ENCODE measurements at places on chromosomes 11 and 22.

- DNase-seq: no peak
These were observed 64.5 kb downstream of the BARX2 start for GRCh38 chr11:129440028-129440713.

DNA sequence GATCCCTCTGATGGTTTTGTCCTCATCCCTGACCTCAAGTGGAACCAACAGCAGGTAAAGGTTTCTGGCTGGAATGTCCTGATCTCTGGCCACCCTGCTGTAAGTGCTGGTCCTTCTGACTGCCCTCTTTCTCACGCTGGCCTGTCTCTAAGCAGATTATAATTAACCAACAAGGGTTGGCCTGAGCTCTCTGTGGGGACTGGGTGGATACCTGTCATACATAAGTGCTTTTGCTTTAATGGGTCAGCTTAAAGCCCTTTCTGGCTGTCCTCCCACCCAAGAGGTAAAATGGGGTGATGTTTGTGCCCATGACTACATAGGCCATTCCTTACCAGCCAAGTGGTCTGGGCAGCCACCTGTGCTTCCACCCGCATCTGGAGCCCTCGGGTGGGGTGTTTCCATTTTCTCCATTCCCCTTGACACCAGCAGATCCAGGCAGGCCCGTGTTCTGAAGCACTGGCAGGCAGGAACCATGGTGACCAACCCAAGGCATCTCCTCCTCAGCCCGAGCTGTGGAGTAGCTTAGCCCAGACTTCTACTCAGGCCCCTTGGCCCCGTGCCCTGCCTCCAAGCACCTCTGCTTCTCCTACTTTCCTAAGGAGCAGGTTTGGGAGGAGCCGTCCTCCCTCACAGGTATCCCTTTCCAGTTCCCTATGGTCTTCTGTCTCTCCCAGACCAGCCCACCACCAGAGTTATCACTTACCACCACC, 17.0 kb upstream of the ST3GAL4 start:
- no peak for DNase-seq

DNA sequence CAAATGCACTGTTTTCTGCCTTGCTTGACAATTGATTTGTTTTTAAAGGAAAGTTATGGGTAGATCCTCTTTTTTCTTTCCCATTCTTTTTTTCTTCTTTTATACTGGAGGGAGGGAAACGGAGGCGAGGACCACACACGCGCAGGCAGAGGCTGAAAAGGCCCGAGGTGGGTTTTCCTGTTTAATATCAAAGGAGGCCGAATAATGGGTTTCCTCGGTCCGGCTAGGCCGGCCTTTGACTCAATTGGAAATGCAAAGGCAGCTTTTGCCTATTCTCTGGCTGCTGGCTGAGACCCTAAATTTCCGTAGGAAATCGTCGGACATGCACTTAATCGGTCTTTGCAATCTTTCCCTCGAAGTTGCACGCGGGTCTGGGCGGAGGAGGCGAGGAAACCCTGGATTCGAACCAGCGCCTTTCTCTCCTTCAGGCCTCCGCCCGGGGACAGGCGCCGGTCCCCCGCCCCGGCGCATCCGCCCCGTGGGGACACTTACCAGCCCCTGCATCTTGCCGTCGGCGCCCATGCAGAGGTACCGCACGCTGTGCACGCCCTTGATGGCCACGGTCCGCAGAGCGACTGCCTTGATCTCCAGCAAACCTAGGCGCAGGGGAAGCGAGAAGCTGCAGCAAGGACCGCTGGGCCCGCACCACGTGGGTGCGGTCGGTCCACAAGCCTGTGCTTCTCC, 911 bp downstream of the FGF19 start:
- DNase-seq: no peak

DNA sequence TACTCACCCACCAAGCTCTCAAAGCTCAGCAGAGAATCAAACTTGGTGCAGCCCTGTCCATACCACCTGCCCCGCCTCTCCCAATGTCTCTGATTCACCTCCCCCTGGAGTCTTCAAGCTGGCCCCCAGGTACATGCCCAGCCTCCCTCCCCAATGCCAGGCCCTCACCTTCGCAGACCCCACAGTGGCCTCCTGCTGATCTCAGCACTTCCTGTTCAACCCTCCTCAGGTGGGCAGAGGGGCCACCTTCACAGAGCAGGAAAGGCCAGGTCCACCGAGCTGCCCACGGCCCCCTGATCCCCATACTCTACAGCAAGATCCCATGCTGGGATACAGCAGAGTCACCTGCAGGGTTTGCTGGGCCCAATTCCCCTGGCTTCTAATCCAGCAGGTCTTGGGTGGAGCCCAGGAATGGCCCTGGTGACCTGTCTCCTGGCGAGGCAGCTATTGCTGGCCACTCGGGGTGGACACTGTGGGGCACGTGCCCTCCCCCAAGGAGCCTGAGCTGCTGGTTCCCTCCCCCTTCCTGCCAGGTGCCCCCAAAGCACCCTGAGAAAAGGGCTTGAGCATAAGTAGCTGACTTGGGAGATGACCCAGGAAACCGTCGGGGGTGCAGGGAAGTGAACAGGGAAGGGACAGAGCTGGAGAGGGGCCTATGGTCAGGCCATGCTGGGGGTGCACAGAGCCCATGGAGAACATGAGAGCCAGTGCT, 150.7 kb downstream of the BRD1 start:
- DNase-seq: no peak

DNA sequence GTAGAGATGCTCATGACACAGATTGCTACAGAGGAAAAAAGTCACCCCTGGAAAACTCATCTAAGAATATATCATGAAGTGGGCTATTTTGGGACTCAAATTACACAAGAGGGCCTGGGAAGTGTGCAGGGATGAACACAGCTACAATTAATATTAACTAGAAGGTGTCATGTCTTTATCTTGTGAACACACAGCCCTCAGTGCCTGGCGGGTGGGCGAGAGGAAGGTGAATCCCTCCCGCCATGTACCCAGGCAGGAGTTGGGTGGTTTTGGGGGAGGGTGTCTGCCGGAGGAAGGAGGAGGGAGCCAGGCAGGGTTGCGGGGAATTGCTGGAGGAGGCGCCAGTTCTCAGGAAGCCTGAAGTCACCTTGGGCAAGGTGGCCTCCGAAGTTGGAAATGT, 5.1 kb upstream of the FAM83F start:
- no peak for DNase-seq

- DNase-seq: no peak
These were observed 263.8 kb upstream of the FAT3 start for GRCh38 chr11:91960770-91961169.

- no peak for DNase-seq
These were observed 26.4 kb downstream of the OR52K1 start for GRCh38 chr11:4508886-4509285.

GRCh38 chr22:29689880-29690213, 30.0 kb upstream of the CABP7 start:
- no peak for DNase-seq

DNA sequence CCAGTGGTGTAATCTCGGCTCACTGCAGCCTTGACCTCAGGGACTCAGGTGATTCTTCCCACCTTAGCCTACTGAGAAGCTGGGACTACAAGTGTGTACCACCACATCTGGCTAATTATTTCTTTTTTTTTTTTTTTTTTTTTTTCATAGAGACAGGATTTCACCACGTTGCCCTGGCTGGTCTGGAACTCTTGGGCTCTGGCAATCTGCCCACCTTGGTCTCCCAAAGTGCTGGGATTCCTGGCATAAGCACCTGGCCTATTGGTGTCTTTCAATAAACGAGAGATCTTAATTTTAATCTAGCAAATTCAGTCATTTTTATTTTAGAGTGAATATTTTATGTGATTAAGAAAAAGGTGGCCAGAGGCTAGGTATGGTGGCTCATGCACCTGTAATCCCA, 40.1 kb downstream of the DGCR2 start:
- no peak for DNase-seq

DNA sequence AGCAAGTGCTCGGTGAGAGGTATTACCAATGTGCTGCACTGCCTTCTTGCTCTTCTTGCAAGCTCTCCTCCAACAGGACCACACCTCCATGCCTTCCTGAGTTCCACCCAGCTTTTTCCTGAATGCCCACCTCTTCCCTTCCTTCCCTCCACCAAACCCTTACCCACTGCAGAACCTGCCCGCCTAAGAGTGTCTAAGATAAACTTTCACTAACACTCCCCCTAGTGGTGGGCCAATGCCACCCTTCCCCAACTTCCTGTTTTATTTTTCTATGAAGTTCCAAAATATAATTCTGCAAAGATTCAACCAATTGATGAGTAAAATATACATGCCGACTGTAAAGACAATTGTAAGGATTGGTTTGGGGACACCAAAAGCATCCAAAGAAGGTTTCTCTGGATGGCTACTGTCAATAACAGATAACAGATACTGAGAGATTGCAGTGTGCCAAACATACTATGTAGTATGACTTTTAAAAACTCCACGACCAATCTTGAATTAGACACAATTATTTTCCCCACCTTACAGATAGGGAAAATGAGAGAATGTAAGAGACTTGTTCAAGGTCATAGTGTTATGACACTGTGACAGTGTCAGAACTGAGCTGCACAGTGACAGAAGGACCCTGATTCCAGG, 38.6 kb upstream of the BMAL1 start:
- no peak for DNase-seq

DNA sequence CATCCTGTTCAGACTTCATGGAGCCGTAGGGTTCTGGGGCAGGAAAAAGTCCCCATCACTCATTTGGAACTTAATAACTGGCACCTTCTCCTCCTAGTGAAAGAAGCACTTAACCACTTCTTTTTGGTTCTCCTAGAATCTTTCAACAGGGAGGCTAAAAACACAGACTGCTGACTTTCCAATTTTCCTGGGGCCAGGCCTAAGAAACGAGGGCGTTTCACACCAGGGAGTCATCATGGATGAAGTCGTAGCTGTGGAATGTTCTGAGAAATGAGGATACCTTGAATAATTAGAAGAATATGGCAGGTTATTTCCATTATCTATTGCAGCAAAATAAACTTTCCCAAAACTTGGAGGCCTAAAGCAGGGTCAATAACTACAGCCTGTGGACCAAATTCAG, 26.0 kb upstream of the API5 start:
- DNase-seq: no peak

- peak; percentile 75 for DNase-seq
These were observed 39.7 kb downstream of the OR4D9 start for GRCh38 chr11:59550842-59551658.

DNA sequence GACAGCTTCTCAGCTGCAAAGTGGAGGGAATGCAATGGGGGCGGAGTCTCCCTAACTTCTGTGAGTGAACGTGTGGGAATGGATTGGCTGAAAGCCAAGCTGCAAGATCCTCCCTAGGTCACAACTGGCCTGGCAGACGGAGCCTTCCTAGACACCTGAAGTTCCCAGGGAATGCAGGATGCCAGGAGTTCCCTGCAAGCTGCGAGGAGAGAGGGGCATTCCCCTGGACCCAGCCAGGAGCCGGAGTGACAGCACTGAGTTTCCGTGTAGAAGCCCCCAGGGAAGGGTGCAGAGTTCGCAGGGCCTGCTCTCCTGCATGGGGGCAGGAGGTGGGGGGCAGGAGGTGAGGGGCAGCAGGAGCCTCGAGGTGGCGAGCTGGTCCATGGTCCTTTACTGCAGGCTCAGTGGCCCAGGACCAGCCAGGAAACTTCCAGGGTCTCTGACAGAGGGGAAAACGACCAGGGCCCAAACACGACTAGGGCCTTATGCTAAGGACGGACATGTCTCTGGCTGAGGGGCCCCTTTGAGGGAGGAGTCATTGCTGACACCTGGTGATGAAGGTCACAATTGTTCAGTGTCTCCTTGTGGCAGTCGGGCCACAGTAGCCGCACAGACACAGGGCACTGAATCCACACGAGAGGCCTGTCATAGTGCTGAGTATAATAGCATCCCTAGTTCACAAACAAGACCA, 141.4 kb downstream of the FBXO7 start:
- DNase-seq: no peak

DNA sequence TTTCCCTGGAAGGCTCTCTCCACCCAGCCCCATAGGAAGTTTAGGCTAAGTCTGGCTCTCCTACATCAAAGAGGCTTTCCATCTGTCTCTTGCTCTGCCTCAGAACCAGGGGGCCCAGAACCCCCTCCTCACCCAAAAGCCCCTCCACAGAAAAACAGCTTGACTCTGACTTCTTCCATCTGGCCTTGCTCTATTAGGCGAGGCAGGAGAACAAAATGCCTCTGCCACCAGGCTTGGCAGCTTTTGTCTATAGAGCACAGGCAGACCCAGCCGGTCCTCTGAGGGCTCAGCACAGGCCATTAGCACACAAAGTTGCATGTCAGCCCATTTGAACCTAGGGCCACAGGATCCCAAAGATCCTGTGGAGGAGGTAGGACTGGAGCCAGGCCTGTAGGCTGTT, 75.7 kb upstream of the SUSD2 start:
- no peak for DNase-seq

- DNase-seq: no peak
These were observed 7.0 kb downstream of the THRSP start for GRCh38 chr11:78070621-78071020.

DNA sequence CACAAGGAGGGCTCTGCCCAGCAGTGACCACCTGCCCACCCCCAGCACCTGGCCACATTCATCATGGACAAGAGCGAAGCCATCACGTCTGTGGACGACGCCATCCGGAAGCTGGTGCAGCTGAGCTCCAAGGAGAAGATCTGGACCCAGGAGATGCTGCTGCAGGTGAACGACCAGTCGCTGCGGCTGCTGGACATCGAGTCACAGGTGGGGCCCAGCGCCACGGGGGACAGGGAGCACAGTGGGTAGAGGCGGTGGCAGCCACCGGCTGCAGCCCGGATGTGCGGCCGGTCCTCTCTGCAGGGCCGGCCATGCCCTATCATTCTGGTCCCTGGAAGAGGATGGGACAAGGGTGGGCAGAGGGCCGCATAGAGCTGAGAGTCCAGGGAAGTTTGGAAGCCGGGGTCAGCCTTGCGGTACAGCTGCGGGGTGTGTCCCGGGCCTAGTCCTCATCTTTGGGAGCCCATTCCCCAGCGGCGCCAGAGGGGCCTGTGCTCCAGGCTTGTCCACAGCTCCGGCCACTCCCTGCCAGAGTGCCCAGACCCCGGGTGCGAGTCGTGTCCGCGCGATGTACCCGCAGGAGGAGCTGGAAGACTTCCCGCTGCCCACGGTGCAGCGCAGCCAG, 14.1 kb downstream of the EPS8L2 start:
- DNase-seq: no peak

GRCh38 chr11:123815122-123815521, 9.0 kb upstream of the OR6M1 start:
- no peak for DNase-seq

GRCh38 chr11:86755146-86755545, 45.2 kb upstream of the PRSS23 start:
- DNase-seq: no peak
